ENCODE measurements at places on chromosomes 2 and 18.

GRCh38 chr2:2452961-2453360, 121.9 kb upstream of the MYT1L start:
- peak; percentile 9 for DNase-seq

GRCh38 chr2:206004004-206004693, 81.8 kb downstream of the INO80D start:
- peak; percentile 37 for DNase-seq

DNA sequence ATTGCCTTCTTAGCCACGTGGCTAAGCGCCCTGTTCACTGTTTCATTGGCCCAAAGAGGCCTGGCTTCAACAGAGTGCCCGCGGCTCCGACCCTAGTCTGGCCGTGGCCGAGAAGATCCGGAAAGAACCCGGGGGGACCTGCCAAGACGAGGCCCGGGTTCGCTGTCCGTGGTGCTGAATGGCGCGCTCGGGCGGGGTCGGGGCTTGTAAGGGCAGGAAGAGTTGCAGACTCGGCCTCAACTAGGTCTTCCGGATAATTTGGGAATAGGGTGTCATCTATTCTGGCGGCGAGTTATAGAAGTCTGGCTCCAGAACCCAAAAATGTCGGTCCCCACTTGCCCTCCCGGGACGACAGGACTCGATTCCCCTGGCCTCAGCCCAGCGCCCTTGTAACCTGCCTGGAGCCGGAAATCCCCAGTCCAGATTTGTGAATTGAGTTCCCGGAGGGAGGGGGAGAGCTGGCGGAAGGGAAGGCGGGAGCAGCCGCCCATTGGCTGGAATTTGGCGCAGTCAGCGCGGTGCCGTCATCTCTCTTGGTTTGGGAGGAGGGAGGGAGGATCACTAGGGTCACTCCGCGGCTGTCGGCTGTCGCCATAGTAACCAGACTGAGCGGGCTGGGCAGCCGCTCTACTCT, 3.5 kb downstream of the CDK5R2 start:
- DNase-seq, result peak; percentile 74

DNA sequence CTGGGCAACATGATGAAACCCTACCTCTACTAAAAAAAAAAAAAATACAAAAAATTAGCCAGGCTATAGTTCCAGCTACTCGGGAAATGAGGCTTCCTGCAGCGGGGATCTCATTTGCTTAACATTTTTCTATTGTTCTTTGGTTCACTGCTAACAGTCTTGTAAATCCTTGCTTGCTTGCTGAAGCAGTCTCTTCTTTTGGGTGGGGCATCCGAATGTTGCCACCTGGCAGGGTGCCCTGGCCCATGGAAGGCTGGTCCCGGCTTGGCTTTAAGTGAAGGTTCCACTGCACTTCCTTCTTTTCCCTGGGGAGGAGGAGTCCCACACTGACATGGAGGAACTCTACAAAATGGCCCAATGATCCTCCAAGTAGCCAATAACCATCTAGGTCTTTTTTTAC, 6.0 kb upstream of the ANKRD29 start:
- no peak for DNase-seq

DNA sequence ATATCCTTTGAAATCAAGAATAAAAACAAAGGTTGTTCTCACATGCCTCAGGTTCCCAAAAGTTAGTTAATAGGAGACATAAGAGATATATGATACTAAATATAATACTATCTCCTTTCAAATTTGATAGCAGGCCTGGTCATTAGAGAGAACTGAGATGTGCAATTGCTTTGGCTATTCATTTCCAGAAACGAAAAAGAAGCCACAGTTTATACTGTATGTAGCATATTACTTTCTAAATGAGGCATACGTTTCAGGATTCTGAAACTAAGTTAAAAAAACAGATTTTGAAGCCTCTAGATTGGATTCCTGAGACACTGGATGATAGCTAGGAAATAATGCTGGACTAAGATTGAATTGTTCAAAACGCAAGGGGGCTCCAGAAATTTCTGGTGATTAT, 7.1 kb downstream of the PPP1R1C start:
- no peak for DNase-seq

- DNase-seq, result peak; percentile 83
Measured at GRCh38 chr2:166375736-166376487, at the start of gene SCN9A. Gene SCN9A, minus strand, starts transcription at chr2:166375944. Its CDS starts 64,188 bp downstream, at chr2:166311756.

DNA sequence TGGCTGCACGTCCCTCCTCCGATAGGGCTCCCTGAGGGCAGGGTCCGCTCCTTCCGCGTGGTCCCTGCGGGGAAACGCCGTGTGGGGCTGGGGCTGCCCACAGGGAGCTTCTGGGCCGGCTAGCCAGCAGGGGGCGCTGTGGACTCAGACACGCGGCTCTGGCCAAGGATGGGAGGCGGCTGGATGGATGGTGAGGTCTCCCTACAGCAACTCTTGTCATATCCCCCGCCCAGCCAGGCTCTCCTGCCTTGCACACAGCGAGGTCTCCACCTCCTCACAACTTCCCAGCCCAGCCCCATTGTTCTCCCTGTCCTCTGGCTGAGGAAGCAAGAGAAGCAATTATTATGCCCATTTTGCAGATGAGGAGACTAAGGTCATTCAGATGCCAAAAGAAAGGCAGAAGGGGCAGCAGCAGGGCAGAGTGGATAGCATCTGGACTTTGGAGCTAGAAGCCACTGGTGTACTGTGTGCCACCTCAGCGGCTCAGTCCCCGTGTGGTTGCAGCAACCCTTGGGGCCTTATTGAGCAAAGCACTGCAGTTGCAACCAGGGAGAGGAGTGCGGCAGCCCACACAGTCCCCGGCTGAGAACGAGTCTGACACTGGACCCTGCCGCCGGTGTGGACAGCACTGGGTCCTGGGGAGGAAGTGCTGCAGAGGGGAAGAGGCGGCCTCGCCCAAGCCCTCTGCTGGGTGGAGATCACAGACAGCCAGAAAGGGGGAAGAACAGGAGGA, 99.0 kb downstream of the ZFP36L2 start:
- peak; percentile 43 for DNase-seq

DNA sequence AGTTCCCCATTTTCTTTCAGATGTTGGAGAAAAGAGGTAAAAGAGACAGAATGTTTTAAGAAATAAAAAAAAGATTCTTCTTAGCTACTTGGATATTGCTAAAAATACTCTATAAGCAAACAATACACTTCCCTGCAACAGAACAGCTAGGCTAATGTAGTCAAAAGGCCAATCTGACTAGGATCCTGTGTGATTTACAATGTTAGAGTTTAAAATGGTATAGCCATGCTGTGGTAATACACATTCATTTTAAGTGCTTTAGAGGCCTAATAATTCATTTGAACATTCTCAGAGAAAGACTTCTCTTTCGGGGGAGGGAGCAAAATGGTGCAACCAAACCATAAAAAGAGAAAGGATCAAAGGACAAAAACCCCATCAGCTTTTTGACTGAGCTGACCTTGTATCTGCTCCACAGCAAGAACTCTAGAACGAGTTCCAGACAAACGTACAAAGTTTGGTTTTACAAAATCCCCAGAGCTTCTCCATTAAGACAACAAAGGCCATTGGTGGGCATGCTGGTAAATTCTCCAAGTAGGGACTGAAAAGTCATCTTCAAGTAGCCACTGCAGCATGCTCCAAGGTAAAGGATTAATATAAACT, 200.2 kb downstream of the STK39 start:
- no peak for DNase-seq

GRCh38 chr2:206396211-206396610, 47.1 kb upstream of the ADAM23 start:
- DNase-seq, result no peak

GRCh38 chr2:231752061-231752460, 29.0 kb downstream of the PDE6D start:
- no peak for DNase-seq

DNA sequence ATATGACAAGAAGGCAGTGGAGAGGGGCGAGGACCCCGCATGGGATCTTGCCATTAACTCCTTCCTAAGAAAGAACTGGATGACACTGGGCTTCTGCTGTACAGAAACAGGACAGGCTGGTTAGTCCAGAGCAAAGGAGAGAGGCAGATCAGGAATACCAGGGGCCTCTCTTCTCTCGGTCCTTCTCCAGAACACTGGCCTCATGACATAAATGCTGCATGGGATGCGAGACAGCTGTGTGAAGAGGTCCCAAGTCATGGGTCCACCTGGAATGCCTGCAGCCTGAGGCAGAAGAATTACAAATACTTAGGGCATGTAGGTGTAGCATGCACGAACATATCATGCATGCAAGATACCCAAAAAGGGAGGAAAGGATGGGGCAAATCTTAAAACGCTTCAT, 9.1 kb downstream of the MBOAT2 start:
- no peak for DNase-seq

DNA sequence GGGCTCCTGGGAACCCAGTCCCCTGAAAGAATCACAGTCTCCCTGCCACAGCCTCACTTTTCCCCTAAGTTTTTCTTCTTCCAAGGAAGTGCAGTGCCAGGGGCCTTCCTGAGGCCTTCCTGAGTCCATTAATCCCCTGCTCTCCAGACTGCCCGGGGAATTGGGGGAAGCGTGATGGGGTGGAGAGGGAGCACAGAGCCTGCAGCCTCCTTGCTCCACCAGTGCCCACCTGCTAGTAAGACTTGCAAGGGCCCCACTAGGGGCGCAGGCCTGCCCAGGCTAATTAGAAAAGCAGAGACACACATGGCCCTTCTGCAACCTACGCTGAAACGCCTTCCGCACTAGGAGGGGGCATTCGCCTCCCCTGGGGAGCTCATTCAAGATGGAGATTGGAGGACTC, 110.6 kb downstream of the MRO start:
- no peak for DNase-seq

DNA sequence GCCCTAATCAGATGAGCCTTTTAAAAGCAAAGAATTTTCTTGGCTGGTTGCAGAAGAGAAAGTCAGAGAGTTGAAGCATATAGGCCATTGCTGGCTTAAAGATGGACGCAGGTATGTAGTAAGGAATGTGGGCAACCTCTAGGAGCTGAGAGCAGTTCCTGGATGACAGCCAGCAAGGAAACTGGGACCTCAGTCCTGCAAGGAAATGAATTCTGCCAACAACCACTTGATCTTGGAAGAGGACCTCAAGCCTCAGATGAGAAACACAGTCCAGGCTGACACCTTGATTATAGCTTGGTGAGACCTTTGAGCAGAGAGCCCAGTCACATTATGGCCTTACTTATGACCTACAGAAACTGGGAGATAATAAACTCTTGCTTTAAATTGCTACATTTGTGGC, 15.7 kb downstream of the PHOSPHO2 start:
- no peak for DNase-seq

- DNase-seq, result peak; percentile 86
Measured at GRCh38 chr2:145184741-145185651, 665.1 kb upstream of the ZEB2 start.

DNA sequence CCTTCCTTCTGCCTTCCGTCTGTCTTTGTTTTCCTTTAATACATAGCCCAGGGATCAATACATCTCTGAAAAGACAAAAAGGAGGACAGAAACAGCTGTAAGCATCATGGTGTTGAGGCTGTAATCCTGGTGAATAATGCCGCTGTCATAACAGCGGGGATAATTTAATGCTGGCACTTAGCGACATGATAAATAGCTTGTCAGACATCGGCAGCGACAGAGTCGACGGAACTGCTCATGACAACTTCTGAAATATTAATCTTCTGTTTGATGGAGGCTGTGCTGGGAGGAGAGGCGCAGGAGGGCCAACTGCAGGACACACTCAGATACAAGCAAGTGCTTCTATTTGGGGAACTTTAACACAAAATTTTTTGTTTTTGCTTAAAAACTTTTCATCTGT, 602.2 kb downstream of the GALR1 start:
- no peak for DNase-seq

DNA sequence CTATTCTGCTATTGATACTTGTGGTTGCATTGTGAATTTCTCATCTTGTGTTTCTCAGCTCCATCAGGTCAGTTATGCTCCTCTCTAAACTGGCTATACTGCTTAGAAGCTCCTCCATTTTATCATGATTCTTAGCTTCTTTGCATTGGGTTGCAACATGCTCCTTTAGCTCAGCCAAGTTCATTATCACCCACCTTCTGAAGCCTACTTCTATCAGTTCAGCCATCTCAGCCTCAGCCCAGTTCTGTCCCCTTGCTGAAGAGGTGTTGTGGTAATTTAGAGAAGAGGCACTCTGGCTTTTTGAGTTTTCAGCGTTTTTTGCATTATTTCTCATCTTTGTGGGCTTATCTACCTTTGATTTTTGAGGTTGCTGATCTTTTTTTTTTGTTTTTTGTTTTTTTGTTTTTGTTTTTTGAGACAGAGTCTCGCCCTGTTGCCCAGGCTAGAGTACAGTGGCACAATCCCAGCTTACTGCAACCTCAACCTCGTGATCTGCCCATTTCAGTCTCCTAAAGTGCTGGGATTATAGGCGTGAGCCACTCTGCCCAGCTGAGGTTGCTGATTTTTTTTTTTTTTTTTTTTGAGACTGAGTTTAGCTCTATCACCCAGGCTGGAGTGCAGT, 36.0 kb downstream of the ANKRD12 start:
- no peak for DNase-seq

DNA sequence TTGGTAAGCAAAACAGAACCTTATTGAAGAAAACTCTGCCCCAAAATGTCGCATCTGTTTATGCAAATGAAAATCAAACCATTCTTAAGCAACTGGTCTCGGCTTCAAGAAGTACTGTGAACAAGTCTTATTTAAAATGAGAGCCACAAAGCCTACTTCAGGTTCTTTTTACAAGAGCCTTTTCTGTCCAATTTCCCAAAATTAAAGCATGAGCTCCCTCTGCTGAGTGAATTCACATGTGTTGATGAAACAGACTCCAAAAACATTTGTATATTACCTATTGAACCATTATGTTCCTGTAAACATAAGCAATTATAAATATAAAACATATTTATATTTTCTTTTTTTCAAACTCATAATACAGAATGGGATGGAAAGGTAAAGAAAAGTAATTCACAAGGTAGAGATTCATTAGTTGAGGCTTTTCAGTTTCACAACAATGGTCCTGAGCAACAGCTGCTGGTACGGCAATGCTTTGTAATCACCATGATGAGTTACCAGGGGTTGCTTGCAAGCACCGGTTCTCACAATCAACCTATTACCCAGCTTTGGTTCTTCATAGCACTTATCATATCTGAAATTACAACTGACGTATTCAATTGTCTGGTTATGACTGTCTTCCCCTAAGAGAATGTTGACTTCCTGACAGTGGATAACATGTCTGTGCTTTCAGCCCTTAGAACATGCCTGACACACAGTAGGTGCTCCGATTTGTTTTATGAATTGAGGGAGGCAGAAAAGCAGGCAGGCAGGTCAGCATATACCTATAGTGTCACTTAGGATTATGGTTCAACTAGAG, 108.4 kb upstream of the BZW1 start:
- peak; percentile 73 for DNase-seq

DNA sequence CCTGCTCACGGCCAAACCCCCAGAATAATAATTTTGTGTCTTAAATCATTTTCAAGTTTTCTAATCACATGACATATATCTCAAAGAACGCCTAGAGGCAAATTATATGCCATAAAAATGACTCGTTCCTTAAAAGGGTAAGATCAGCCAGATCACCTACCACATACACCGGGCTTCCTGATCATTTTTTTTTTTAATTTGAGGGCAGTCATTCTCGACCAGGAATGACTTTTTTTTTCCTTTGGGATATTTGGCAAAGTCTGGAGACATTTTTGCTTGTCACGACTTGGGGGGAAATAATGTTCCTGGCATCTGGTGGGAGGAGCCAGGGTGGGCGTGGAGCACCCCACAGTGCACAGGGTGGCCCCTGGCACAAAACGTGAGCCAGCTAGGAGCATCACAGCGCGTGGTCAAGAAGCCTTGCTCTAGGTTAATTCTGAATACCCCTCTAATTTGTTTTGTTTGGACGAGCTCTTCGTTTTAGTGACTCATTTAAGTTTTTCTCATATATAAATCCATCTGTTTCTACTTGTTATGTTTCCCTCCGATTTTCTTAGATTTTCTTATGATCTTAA, 94.9 kb downstream of the TWIST2 start:
- DNase-seq, result peak; percentile 73

GRCh38 chr18:46134920-46135675, 30.9 kb downstream of the HAUS1 start:
- DNase-seq, result peak; percentile 16

All from EH (cell line).